A549 (cell line): ENCODE measurements at places on chromosomes 2 and 18.

DNA sequence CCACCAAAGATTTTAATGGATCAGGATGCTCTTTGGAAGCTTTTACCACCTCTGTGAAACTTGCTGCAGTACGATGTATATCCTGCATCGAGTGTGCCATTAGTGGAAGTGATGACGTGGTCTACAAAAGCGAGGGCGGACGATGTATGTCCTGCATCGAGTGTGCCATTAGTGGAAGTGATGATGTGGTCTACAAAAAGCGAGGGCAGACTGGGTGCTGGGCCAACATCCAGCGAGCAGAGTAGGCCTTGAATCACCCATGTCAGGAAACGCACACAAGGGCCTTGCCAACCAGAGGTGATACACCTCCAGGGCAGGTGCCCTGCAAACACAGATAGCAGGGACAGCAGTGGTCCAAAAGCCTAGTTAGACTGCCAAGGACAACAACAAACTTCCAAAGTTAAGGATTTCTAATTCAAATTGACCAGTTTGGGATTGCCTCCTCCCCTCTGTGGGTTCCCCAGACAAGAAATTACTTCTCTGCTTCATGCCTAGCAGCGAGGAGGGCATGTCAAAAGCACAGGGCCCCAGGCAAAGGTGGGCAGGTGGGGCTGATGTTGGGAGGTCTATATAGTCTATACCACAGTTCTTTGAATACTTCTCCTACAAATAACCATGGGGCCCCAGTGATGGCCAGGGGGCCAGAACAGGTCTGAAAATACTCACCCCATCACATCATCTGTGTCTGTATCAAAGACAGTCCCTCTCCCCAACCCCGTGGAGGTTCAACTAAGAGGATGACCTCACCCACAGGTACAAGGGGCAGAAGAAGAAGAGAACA, 70.2 kb downstream of the ADD2 start:
- DNase-seq, result no peak

DNA sequence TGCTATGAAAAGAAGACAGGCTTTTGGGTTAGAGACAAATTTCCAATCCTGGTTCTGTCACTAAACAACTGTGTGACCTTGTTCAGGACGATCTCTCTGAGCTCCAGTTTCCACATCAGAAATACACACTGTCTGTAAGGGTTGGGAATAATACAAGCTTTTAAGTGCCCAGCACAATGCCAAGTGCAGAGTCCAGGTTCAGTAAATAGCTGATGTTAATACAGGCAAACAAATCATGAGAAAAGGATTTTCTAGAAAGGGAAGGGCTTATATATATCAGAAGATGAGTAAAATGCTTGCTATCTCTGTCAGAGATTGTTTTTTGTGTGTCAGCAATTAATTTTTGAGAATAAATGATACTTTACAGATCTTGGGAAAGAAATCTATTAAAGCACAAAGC, 388.3 kb downstream of the NBAS start:
- no peak for DNase-seq

DNA sequence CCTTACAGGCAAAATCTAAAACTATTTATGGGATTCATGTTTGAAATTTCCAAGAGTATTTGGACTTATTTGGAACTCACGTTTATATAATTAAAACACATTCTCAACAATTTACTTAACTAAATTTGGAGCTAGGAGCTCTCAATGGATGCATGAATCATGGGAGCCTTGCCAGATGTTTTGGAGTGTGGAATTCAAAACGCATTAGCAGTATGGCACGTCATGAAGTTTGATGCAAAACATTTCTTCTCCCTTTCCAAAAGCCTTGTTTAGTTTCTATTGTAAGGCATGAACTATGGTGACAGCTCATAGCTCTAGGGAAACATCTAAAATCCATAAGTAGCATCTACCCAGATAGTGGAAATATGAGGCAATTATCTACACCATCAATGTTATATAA, 701.6 kb downstream of the SATB2 start:
- no peak for DNase-seq

DNA sequence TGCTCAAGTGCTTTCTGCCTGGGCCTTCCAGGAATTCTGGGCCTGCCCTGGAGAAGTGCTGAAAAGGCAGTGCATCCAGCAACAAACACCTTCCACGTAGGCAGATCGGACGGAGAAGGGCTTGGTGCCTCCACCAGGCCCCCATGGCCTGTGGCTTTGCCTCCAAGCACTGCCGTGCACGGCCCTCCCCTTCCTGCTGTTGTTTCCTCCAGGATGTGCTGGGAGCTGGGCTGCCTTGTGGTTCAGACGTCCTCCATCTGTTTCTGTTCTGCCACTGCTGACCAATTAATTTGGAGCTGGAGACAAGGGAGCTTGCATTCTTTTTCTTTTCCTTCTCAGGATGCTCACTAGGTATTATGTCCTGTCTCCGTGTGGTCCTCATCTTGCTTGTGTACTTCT, 197.0 kb downstream of the HRH4 start:
- no peak for DNase-seq

- DNase-seq, result no peak
Measured at GRCh38 chr18:79571211-79572092, 108.2 kb upstream of the CTDP1 start.
